Activated effector memory CD4-positive, alpha-beta T cell treated with Interleukin-2 at 50 U/mL for 16 hours (primary cell): ENCODE measurements at places on chromosomes 12 and 14.

DNA sequence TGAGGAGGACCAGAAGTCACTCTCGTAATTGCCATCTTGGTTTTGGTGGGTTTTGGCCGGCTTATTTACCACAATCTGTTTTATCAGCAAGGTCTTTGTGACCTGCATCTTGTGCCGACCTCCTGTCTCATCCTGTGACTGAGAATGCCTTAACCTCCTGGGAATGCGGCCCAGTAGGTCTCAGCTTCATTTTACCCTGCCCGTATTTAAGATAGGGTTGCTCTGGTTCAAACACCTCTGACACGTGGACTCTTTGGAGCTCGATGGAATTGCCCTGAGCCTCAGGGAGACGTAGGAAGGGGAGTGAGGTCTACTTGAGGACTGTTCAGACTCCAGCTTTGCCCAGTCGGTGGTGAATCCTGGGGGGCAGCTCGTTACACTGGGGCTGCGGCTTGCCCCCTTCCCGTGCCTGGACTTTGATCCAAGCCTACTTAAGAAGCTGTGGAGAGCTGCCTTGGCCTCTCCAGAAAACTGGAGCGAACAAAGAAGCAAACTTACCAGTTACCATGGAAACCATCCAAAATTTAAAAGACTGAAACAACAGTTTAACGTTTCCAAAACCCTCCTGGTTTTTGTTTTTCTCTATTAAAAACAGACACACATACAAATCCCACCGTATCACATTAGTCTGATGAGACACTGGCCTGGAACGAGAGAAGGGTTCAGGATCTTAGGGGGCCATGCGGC, 28.0 kb downstream of the CALM1 start:
- no peak for DNase-seq

DNA sequence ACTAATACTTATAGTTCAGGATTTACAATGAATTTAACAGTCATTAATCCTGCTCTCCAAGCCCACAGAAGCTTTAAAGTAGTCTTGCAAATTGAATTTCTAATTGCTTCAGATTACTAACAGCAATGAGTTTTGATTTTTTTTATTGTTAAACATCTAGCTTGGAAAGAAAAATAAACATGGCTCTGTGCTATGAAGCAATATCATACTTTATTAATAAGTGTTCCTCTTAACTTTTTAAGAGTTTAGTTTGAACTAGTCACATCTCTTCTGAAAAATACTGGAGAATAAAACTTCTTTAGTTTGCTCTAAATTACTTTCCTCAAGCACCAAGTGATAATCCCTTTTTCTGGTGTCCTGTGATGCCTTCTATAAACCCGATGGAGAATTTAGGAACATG, 250.2 kb downstream of the TRHDE start:
- DNase-seq: no peak

GRCh38 chr12:113245695-113246477, 24.6 kb downstream of the TPCN1 start:
- DNase-seq: no peak

DNA sequence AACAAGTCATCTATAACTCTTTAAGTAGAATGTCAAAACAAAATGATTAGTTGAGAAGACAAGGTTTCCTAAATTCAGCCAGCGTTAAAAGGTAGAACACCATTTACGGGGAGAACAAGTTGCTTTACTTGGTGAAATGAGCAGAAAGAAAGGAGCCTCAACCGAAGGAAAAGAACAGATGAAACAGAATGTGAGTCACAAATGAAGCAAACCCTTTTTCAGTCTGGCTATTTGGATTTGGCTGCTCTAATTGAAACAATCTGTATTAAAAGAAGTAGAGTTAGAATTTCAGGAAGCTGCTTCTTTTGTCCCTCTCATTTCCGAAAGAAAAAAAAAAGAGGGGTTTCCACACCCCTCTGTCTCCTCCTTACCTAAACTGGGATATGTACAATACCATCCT, 34.6 kb downstream of the CEP128 start:
- DNase-seq: no peak

DNA sequence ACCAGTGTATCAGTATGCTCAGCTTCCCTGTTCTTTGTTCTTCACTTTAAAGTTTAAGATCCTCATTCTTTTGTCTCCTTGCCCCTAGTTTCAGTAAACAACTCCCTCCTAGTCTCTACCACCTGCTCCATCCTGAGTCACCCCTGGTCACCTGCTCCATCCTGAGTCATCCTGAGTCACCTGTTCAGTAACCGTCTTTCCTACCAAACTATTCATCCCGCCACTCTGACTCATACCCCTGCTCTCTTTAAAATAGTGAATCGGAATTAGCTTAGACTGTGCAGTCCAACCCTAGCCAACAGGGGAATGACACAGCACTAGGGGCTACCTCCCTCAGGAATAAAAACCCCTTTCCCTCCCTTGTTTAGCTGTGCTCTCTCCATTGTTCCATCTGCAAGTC, 888.1 kb upstream of the MDGA2 start:
- no peak for DNase-seq

GRCh38 chr12:11576104-11576503, 73.4 kb upstream of the ETV6 start:
- DNase-seq: no peak

DNA sequence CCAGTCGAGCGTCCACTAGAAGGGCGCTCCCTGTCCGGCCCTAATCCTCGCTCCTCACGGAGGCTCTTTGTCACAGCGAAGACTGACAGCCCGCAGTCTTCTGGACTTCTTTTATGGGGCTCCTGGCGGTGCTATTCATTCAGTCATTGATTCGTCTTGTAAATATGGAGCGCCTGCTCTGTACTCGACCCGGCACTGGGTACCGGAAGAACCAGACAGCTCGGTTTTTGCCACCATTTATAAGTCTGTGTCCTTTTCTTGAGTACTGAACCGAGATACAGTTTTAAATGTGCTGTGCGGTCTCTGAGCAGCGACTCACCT, 570 bp downstream of the DMAC2L start:
- no peak for DNase-seq

GRCh38 chr12:6358881-6359280, 16.5 kb downstream of the SCNN1A start:
- no peak for DNase-seq

DNA sequence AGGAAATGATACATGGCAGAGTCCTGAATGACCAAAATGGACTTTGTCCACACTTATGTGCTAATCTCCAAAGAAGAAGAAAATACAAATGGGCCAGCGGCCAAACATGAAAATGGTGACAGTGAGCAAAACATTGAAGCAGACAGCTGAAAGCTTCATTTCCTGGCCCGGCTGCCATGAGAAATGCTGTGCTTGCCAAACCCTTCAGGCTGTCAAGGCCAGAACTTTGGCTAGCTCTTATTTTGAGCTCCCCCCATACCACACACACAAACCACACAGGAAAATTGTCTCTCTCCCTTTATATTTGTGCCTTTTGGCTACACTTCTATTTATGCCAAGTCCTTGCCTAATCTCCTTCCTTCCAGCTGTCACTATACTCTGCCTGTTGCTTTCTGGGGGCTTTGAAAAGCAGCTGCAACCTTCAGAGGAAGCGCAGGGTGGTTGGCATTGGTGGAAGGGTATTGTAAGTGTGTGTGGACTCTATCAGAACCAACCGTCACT, 323.8 kb downstream of the RAD51B start:
- no peak for DNase-seq

GRCh38 chr12:88518863-88519403, 61.3 kb downstream of the KITLG start:
- DNase-seq: no peak

- DNase-seq: no peak
These were observed 6.0 kb upstream of the RNASE6 start for GRCh38 chr14:20775043-20775442.

- DNase-seq: no peak
These were observed 266.0 kb downstream of the FBXL14 start for GRCh38 chr12:1328391-1328790.

- DNase-seq: peak; percentile 75
These were observed 2.0 kb downstream of the TPI1 start for GRCh38 chr12:6869049-6870021.

DNA sequence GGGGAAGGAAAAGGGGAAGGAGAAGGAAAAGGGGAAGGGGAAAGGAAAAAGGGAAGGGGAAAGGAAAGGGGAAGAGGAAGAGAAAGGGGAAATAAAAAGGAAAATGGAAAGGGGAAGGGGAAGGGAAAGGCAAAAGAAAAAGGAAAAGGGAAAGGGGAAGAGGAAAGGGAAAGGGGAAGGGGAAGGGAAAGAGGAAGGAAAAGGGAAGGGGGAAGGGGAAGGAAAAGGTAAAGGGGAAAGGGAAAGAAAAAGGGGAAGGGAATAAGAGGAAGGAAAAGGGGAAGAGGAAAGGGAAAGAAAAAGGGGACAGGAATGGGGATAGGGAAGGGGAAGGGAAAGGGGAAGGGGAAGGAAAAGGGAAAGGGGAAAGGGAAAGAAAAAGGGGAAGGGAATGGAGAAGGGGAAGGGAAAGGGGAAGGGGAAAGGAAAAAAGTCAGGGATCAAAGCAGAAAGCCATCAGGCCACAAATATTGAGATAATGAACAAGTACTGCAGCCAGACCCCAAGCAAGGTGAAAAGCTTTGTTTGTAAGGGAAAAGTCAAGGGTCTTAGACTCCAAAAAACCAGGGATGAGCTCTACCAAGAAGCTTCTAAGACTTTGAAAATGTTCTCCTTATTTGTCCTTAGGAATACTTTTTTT, 20.0 kb downstream of the DICER1 start:
- DNase-seq: no peak

DNA sequence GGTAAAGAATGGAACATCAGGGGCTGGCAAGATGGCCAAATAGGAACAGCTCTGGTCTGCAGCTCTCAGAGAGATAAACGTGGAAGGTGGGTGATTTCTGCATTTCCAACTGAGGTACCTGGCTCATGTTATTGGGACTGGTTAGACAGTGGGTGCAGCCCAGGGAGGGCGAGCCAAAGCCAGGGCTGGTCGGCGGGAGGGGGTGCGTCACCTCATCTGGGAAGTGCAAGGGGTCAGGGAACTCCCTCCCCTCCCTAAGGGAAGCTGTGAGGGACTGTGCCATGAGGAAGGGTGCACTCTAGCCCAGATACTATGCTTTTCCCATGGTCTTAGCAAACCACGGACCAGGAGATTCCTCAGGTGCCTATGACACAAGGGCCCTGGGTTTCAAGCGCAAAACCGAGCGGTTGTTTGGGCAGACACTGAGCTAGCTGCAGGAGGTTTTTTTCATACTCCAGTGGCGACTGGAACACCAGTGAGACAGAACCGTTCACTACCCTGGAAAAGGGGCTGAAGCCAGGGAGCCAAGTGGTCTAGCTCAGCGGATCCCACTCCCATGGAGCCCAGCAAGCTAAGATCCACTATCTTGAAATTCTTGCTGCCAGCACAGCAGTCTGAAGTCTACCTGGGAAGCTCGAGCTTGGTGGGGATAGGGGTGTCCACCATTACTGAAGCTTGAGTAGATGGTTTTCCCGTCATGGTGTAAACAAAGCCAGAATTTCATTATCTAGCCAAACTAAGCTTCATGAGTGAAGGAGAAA, 317.6 kb downstream of the NELL2 start:
- DNase-seq: no peak

GRCh38 chr14:28077021-28077420, 689.6 kb upstream of the FOXG1 start:
- no peak for DNase-seq

- DNase-seq: no peak
These were observed 7.8 kb downstream of the LHX5 start for GRCh38 chr12:113463746-113464451.

- DNase-seq: no peak
These were observed 358.7 kb upstream of the TMPO start for GRCh38 chr12:98156697-98157096.

GRCh38 chr12:57626111-57626920, 6.7 kb downstream of the B4GALNT1 start:
- DNase-seq: no peak

- no peak for DNase-seq
These were observed 4.4 kb upstream of the CRACR2A start for GRCh38 chr12:3757261-3757660.

GRCh38 chr12:106073179-106073578, 65.6 kb downstream of the NUAK1 start:
- no peak for DNase-seq

DNA sequence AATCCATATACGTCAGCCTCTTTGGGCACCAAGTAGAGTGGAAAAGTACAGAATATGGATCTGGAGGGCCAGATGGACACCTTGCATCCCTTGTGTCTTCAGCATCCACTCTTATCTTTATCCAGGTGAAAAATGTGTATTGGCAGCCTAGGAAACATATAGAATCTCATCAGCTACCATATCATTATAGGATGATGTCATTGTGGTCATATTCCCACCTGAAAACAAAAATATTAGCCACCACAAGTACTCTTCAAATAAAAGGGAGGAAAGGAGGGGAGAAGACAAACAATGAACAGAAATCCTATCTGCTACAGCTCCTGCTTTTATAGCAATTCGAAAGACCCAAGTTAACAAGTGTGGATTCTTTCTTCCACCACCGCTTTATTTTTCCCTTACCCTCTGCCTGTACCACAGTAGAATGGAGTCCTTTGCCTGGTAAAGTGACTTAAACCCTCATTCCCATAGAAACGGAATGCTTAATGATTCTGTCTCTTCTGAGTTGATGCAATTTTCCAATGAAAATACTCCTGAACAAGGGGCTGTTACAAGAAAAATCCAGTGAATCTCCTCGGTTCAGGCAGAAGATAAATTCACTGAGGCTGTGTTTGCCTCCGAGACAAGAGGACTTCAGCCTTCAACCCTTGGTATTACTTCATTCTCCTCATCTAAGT, 13.8 kb upstream of the IL26 start:
- DNase-seq: no peak

DNA sequence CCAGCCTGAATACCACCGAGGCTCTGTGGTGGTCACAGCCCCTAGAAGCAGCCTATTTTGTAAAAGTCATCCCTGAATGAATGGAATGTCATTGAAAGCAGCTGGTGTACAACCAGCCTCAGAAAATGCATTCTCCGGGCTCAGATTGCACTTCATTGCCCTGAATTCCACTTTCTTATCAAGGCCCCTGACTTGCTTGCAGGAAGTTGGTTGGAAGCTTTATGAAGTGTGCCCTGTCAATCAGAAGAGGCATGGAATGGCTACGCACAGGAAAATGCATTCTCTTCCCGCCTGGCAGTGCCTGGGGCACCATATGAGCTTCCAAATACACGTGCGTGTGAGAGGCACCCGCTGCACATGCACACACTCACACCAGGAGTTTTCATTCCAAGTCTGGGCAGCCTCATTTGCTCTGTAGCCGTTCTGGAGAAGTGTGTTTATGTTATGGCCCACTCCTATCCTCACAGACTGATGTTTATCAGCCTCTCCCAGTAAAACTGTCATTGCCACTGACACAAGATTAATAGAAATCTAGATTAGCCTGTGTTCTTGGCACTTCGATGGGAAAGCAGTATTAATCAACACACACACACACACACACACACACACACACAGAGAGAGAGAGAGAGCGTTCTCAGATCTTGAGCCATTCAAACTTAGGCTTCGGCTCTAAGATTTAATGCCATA, 63.9 kb downstream of the NUAK1 start:
- DNase-seq: no peak

GRCh38 chr12:46660719-46661109, 165.1 kb downstream of the SLC38A4 start:
- no peak for DNase-seq

DNA sequence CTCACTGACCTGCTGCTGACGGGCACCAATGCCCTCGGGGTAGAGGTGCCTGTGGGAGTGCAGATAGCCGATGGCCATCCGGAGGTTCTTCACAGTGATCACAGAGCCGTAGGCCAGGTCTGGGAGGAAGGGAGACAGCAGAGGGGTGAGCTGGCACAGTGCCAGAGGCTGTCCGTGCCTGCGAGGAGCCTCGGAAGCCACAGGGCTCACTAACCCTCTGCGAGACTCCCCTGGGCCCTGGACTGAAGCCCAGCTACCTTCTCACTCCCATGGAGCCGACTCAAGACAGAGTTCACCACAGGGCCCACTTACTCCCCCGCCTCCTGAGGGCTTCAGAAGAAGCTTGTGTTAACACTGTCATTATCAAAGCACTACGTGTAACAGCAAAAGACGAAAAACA, 24.5 kb downstream of the POMT2 start:
- no peak for DNase-seq
